Regular cardiac myocyte (primary cell): ENCODE measurements at places on chromosomes 12 and 14. TPM values are rescaled to one million over a fixed set of nuclear protein-coding genes. Genes with fewer than 3 reads are reported as not detected.

The NINJ2 gene
- total RNA-seq: 0.19 and 0.28 TPM in 2 replicates

The CEBPE gene
- total RNA-seq: not detected in 2 replicates

The VAMP1 gene
- total RNA-seq: 2.7 and 3.7 TPM in 2 replicates

The NPAS3 gene
- under 0.01 and 0.85 TPM in 2 replicates for total RNA-seq

The JPH4 gene
- not detected in 2 replicates for total RNA-seq

The HNF1A gene
- under 0.01 TPM in 1 of 2 replicates, not detected in the other for total RNA-seq

The MORN3 gene
- total RNA-seq: 0.56 and 0.58 TPM in 2 replicates

The ERP27 gene
- 0.19 TPM in 1 of 2 replicates, not detected in the other for total RNA-seq

The LRFN5 gene
- total RNA-seq: 0.19 and 0.28 TPM in 2 replicates

The PRR4 gene
- 0.28 and 1.2 TPM in 2 replicates for total RNA-seq

The COQ6 gene
- 22.6 and 27.8 TPM in 2 replicates for total RNA-seq

The ADGRD1 gene
- 0.38 and 1.1 TPM in 2 replicates for total RNA-seq

The RNF212B gene
- total RNA-seq: not detected in 2 replicates

The GPN3 gene
- total RNA-seq: 19.4 and 45.8 TPM in 2 replicates

The CATSPERB gene
- total RNA-seq: under 0.01 TPM in 1 of 2 replicates, not detected in the other

The ACOT4 gene
- 0.77 and 1.4 TPM in 2 replicates for total RNA-seq

The PDE3A gene
- 23.1 and 31.8 TPM in 2 replicates for total RNA-seq

The ITGB7 gene
- 0.19 and 0.56 TPM in 2 replicates for total RNA-seq

The MYF6 gene
- not detected in 2 replicates for total RNA-seq

The NKX2-8 gene
- total RNA-seq: not detected in 2 replicates

The SOAT2 gene
- 0.19 TPM in 1 of 2 replicates, not detected in the other for total RNA-seq

The RHOJ gene
- total RNA-seq: 2.8 and 13.6 TPM in 2 replicates

The GPRC5D gene
- total RNA-seq: not detected in 2 replicates

The SLC5A8 gene
- under 0.01 TPM in 1 of 2 replicates, not detected in the other for total RNA-seq

The DRAM1 gene
- total RNA-seq: 21.9 and 132 TPM in 2 replicates

The CYP46A1 gene
- 0.38 and 0.56 TPM in 2 replicates for total RNA-seq

The PXMP2 gene
- total RNA-seq: 6.5 and 16.7 TPM in 2 replicates

The RASSF8 gene
- 117 and 144 TPM in 2 replicates for total RNA-seq

The RIPK3 gene
- total RNA-seq: 0.19 and 0.56 TPM in 2 replicates

The SERPINA1 gene
- total RNA-seq: under 0.01 and 0.19 TPM in 2 replicates

The STON2 gene
- total RNA-seq: 0.19 and 0.85 TPM in 2 replicates

The CLEC1B gene
- total RNA-seq: not detected in 2 replicates

The AVPR1A gene
- total RNA-seq: 0.38 and 0.56 TPM in 2 replicates

The AQP2 gene
- not detected in 2 replicates for total RNA-seq

The CLEC4A gene
- total RNA-seq: 0.85 TPM in 1 of 2 replicates, not detected in the other

The DHRS7 gene
- 85.1 and 94.7 TPM in 2 replicates for total RNA-seq

The TGFB3 gene
- total RNA-seq: 3.8 and 7.3 TPM in 2 replicates
